ENCODE measurements at places on chromosomes 4 and X.
A peak's percentile ranks its signal among the peaks of the same experiment; 100 is the strongest.

GRCh38 chrX:72479324-72480274, 93.0 kb downstream of the HDAC8 start:
- DNase-seq: no peak

- DNase-seq: no peak
These were observed 177.0 kb upstream of the ATP6AP2 start for GRCh38 chrX:40403757-40404156.

DNA sequence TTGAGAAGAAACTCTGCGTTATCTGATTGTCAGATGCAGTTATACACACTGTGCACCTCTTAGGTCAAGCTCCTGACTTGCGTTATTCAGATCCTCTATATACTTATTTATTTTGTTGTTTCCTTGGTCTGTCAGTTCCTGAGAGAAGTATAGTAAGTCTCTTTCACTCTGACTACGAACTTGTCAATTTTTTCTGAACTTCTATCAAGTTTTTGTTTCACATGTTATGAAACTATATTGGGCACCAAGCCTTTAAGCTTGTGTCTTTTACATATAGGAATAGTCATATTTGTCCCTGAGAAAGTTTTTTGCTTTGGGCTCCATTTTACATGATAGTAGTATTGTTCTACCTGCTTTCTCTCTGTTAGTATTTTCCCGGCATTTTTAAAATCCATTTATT, 31.7 kb downstream of the ZNF275 start:
- DNase-seq: no peak

DNA sequence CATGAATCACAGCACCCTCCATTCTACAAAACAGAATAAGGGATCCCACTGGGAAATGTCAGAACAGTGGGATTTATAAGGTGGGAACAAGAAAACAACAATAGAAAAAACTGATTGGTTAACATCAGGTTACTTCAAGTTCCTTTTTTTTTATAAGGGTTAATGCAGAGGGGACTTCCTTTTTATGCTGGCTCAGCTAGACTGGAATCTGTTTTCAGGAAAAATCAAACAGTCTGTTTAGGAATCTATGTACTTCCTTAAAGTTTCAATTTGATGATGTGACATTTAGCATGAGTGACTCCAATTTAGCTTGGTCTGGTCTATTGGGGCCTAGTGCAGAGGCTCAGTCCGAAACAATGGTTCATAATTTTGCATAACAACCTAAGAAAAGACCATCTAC, 192.9 kb downstream of the ADGRA3 start:
- DNase-seq: no peak

DNA sequence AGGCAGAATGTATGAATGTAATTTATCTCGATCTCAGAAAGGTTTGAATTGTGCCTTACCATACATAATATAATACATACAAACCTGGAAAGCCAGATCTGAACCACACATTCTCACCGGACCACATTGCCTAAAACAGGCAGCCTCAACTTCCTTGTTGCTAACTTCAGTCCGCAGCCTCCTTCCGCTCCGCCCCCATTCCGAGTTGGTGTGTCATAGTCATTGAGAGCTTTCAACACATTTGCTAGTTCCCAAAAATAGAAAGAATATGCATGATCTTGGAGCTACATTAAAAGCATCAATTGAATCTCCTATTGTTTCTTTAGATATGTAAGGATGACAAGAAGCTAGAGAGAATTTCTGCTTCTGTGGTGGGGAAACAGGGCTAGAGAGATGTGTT, 127.2 kb downstream of the ARHGEF9 start:
- DNase-seq: peak; percentile 75

DNA sequence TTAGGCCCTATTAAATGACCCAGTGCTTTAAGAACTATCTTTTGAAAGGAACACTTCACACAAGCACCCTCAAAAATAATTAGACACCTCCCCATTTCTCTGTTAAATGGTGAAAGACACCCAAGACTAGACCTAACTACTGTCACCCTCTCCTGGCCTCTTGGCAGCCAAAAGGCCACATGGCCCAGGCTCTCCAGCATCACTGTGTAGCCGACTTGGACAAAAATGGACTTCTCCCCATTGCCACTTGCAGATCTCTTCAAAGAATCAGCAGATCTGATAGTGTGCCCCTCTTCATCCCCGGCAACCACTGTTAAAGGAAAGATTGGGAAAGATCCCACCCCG, 2.0 kb downstream of the MID1IP1 start:
- DNase-seq: no peak

- peak; percentile 11 for DNase-seq
These were observed 73.6 kb downstream of the SNX25 start for GRCh38 chr4:185282968-185283367.

GRCh38 chr4:4791299-4792111, 68.0 kb upstream of the MSX1 start:
- no peak for DNase-seq

GRCh38 chrX:44975666-44976263, 102.8 kb downstream of the KDM6A start:
- DNase-seq: no peak

GRCh38 chr4:35464964-35465528, 779.3 kb downstream of the ARAP2 start:
- DNase-seq: no peak

GRCh38 chr4:73070074-73070390, 516 bp upstream of the COX18 start:
- DNase-seq: no peak

DNA sequence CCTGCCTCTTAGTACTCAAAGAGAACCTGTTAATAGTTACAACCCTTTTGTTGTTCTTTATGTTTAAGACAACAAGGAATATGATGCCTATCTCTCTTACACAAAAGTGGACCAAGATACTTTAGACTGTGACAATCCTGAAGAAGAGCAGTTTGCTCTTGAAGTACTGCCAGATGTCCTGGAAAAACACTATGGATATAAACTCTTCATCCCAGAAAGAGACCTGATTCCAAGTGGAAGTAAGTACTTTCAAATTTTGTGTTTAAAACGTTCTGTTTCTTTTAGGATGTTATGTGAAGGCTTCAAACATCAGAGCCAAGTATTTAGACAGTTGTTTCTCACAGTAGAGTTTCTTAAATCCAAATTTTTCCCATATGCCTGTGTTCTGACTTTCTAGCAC, 67.2 kb upstream of the NRK start:
- DNase-seq: no peak

- DNase-seq: no peak
These were observed 67.7 kb downstream of the MCF2 start for GRCh38 chrX:139640259-139640658.

DNA sequence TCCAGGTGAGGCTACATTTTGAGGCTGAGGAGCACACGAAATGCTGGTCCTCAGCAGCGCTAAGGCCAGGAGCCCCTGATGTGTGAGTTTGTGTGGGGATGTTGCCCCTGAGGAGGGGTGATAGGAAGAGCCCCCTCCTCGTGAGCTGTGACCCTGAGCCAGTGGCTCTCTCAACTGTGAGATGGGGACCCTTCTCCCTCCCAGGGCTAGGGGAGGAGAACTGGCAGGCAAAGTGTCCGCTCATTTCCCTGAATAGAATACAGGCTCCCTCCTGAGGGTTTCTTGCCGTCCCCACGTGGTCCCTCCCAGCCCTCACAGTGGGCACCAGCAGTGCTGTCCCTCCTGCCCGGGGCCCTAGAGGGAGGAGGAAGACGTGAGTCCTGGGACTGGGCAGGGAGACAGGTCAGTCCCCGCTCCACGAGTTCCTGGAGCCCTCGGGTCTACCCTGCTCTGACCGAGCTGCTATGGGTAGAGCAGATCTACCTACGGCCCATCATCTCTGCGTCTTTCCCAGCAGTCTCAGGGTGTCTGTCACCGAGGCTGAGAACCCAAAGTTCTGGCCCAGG, 21.0 kb upstream of the TBC1D14 start:
- no peak for DNase-seq

GRCh38 chrX:1589356-1590130, 1.9 kb upstream of the AKAP17A start:
- DNase-seq: no peak

DNA sequence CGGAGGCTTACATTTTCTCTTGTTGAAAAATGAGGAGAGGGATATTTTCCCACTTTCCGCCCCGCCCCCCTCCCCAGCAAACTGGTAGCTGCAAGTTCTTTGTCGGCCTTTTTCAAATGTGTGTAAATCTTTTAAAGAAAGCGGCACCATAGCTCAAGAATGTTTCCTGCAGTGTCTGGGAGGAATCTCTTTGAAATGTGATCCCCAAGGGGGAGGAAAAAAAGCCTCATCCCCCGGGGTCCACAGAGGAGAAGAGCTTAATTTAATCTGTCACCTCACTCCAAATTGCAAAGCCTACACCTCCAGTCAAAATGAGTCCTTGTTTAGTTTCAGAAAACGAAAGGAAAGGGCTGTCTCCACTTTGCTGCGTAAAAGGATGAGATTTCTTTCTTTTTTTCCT, 34.8 kb downstream of the ASMT start:
- DNase-seq: no peak

GRCh38 chrX:137212078-137212632, 178.4 kb upstream of the GPR101 start:
- no peak for DNase-seq

DNA sequence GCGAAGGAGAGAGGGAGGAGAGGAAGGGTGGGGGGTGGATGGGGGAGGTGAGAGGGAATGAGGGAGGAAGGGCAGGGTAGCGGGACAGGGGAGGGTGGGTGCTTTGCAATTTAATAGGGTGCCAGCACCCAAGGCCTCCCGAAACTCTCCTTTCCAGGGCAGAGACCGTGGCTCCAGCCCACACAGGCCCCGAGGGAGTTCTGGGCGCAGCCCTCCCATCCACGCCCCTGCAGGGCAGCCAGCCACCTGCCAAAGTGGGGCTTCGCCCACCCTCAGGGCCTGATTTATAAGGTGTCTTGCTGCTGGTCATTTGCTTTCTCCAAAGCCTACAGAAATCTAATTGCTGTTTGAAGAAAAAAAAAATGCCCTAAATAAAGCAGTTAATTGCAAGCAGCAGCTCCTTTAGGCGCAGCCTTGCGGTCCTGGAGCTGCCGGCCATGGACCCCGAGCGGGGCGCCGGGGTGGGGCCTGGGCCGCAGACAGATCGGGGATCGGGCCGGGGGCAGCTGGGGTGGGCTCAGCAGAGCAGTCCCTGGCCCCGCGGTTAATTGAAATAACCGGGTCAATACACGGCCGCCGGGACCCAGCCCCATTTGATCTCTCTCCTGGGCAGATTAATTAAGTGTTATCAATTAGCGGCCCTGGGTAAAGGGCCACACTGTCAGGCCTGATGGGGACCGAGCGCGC, 106.0 kb upstream of the NKX1-1 start:
- DNase-seq: no peak

GRCh38 chr4:145639186-145639698, 20.1 kb downstream of the MMAA start:
- no peak for DNase-seq

DNA sequence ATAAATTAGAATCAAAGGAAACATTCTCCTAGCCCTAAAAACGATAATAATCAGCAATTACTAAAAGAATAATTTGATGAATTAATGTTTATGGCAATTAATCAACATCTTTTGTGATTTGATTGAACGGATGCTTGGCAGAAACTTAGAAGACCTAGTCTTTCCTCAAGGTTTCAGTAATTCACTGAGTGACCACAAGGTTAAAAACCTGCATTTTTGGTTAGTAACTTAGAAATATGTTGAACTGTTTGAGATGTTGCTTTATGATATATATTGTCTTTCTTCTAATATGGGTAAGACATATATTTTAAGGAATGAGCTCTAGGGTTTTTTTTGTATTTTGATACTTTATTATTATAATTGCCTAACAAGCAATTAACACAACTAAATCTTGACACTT, 793.0 kb upstream of the NDST4 start:
- no peak for DNase-seq

- DNase-seq: no peak
These were observed 1.7 kb upstream of the GPR50 start for GRCh38 chrX:151174581-151175282.

DNA sequence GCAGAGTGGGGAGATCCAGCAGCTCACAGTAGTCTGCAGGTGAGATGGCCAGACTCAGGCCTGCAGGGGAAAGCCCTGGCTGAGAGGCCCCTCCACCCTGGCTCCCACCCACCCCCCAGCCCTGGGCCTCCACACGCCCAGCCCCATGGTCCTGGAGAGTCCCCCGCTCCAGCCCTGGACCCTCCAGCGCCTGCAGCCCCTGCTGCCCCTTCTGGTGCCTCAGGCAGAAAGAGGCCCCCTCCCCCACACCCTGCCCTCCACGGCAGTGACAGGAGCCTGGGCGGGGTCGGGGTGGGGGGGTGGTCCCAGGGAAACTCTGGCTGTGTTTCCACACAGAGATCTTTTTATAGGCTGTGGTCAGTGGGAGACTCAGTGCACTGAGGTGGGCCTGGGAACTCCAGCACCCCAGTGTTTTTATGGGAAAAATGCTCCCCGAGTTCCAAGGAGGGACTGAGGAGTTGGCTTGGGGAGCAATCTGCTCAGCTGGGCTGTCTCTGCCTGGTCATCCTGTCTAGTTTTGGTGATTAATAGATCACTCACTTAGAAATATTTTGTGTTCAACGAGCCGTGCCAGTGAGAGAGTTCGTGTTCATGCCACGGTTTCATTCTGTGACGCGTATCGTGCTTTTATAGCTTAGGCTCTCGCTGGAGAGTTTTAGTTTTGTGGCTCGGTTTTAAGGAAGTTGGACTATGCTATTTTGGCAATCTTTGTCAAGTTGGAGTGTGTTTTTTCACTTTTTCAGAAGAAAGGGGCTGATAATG, 53.1 kb upstream of the HGFAC start:
- peak; percentile 61 for DNase-seq

DNA sequence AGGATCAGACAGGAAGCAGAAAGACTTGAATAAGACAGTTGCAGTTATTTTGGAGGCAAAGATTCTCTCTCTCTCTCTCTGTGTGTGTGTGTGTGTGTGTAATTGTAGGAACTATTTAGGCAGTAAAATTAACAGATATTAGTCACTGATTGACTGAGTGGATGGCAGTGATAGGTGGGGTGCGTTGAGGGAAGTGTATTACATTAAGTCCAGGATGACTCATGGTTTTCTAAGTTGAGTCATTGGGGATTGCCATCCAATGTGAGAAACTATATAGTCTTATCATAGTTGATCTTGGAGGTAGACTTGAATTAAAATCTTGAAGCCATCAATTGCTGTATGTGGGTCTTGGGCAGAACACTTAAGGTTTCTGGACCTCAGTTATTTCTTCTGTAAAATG, 75.4 kb downstream of the AR start:
- peak; percentile 83 for DNase-seq

DNA sequence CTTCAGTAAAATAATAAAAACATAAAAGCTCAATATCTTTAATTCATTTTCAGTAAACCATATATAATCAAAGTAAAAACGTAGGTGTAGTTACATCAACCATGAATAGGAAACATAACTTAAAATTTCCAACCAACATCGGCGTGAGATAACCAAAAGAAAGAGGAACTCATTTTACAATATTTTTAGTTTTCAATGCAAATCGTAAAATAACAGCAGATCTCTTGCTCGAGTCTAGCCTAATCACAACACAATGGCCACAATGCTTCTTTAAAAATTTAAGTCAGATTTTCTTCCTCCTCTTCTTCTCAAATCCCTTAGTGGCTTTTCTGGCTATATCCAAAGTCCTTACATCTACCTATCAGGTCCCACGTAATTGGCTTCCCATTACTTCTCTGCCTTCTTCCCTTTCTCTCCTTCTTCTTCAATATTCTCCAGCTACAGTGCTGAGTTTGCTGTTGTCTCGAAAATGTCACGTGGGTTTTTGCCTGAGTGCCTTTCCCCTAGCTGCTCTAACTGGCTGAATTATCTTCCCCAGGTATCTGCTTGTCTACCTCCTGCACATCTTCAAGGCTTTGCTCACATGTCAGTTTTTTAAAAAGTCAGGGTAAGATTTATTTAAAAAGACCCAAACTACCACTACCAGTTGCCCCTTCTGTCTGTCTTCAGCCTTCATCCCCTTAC, 90.9 kb upstream of the BANK1 start:
- no peak for DNase-seq

GRCh38 chrX:17501746-17502145, 126.7 kb downstream of the NHS start:
- DNase-seq: no peak

- DNase-seq: no peak
These were observed 19.4 kb downstream of the HMGB2 start for GRCh38 chr4:173314715-173315114.

Data from HCEC 1CT (cell line).